ENCODE measurements at places on chromosomes 16 and 17. TPM values are rescaled to one million over a fixed set of nuclear protein-coding genes. Genes with fewer than 3 reads are reported as not detected.

DNA sequence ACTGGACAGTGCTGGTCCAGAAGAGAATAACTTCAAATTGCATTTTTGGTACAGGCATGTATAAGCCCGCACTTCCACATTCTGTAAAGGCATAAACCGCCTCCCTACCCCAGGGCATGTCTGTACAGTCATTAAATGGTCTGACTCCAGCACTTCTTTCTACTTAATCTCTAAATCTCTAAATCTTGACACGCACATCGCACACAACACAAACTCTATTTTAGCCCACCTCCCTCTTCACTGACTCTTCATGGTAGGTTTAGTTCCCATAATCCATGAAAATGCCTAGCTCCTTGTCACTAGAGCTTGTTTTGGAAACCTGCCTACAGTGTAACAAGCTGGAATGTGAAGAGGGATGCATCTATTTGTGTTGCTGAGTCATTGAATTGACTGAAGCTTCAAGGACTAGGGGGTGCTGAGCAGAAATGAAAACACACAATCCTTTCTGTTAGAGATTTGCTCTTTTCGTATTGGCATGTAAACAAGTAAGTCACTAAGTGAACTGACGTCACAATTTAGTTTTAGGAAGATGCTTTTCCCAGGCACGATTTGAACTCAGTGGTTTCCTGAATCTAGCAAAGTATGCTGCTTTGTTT, 1.6 kb upstream of the DUSP14 start:
- DNase-seq, result no peak

- DNase-seq, result no peak
These were observed 29.5 kb upstream of the GSE1 start for GRCh38 chr16:85583491-85584181.

GRCh38 chr17:47934856-47935255, 6.5 kb upstream of the PNPO start:
- DNase-seq, result no peak

GRCh38 chr17:18314059-18314730, 599 bp downstream of the TOP3A start:
- DNase-seq, result no peak

DNA sequence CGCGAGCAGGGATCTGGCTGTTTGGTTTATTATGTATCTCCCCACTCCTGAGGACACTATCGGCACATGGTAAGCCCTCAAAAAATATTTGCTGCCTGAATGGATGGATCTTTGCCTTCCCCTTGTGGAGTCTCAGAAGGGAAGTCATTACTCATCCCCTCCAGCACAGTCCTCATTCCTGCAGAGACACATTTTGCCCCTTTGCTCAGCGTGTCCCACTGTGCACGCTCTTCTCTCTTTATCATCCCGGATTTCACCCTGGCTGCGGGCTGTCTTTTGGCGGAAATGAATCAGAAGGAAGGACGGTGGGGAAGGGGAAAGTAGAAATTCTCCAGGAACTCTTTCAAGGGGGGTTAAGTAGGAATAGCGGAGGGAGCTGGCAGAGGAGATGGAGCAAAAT, 125.2 kb upstream of the CDC42EP4 start:
- no peak for DNase-seq

KRTAP4-1 gene
- not detected for total RNA-seq
